ENCODE measurements at places on chromosomes 4 and X.

- peak; percentile 40 for DNase-seq
Observed at GRCh38 chrX:38347136-38347535, 5.3 kb upstream of the OTC start.

- DNase-seq = no peak
Observed at GRCh38 chr4:163482190-163482589, 8.6 kb upstream of the TKTL2 start.

GRCh38 chrX:101507986-101508385 is 22.7 kb downstream of the ARMCX4 start:
- no peak for DNase-seq

- no peak for DNase-seq
Observed at GRCh38 chr4:79209822-79210635, 115.8 kb downstream of the NAA11 start.

DNA sequence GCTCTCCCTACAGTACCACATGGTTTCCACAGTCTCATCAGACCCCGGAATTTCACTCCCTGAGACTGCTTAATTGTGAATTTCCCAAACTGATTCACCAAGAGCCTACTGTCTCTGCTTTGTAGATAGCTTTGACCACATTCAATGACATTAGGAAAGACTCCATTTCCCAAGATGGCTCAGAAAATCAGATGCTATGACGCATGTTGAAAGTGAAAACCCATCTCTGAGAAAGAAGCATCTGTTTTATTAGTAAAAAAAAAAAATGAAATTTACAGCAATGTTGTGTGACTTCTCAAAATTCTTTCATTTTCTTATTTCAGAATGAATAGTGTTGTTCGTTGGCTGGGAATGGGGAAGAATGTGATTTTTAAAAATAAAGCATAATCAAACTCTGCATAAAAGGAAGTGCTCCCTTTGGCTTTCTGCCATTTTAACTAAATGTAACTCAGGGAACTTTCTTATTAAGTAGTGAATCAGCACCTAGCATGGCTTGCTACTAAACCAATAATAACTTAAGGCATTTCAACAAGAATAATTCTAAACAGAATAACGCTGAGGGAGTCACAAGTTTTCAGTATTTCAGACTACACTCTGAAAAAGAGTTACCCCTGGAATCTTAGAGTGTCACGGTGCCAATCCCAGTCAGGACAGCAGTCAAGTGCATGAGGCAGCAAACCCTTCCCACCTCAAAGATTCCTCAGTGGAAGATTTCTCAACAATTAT is 97.4 kb upstream of the MYOZ2 start:
- peak; percentile 36 for DNase-seq

- DNase-seq = no peak
Observed at GRCh38 chr4:181046809-181047208, 1196.4 kb upstream of the TENM3 start.

GRCh38 chr4:55458164-55458563 is 62.4 kb downstream of the TMEM165 start:
- DNase-seq = peak; percentile 72

DNA sequence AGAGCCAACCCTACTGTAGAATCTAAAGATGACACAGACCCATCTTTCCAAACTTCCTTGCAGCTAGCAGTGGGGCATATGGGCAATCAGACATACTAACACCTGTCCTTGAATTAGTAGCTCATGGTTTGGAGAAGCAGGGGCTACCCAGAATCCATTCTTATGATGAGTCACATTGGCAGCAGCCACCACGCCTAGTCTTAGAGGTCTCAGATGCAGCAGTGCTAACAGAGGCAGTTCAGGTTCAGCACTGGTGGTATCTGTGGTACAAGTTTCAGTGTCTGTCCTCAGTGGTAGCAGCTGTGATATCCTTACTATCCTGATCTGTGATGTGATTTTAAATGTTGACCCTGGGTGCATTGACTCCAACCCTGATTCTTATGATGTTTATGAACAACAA is 68.1 kb downstream of the FRMPD4 start:
- no peak for DNase-seq

DNA sequence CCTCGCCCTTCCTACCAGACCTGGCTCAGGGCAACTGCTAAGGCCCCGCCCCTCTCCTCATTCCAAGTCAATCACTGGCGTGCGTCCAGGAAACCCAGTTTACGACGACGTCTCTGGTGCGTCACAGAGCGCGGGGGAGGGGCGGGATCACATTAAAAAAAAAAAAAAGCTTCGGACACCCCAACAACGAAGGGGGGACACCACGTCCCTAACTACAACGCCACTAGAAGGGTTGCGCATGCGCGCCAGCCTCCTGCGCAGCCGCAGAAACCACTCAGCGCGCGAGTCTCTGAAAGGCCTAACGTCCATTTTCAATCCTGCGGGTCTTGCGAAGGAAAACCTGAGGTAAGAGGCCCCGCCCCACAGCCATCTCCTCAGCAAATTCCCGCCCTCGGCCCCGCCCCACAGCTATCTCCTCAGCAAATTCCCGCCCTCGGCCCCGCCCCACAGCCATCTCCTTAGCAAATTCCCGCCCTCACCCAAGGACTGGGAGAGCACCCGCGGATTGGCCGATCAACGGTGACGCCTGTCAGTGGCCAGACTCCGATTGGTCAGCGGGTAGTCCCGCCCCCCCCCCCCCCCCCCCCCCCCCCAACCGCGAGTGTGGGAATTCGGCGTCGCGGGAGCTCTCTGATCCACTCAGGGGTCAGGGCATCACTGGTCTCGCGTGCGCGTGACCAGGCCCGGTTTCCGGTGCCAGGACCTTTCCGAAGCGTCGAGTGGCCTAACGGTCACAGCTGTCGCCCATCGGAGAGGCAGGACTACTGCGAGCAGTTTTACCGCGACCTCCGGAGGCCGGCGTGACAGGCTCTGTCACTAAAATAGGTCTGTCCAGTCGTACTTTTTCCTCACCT is at the start of gene SCML1:
TSS of gene SCML1 (plus strand) at position 638 of the 854 bp plus-strand sequence. CDS start 6,694 bp downstream, outside the sequence.
- peak; percentile 97 for DNase-seq

DNA sequence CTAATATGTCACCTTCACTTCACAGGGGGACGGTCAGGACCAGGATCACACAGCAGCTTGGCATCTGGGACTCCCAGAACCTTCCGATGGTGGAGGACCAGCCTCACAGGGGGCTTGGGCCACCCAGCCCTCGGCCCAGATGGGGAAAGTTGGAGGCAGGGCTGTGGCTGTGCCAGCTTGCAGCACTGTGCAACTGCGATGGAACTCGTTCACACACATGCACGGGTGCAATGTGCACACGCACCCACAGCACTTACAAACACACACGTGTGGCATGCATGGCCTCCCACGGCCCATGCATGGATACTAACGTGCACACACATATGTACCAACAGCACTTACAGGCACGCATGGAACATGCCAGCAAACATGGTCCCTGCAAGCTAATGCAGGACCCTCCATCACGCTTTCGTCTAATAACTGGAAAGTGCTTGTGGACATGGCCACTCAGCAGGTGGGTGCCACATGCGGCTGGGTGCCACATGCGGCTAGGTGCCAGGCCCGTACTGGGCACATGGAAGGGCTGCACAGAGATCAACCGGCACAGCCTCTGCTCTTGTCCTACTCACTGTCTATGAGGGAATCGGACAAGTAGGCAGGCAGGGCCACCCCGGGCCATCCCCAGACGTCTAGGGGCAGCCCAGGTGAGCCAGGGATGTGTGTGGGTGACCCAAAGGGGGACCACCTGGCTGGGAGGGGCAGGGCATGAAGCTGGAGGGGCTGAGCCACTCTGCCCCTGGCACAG is 63.2 kb downstream of the ADRA2C start:
- DNase-seq = no peak

GRCh38 chr4:118931786-118932185 is 43.1 kb downstream of the SYNPO2 start:
- peak; percentile 19 for DNase-seq

DNA sequence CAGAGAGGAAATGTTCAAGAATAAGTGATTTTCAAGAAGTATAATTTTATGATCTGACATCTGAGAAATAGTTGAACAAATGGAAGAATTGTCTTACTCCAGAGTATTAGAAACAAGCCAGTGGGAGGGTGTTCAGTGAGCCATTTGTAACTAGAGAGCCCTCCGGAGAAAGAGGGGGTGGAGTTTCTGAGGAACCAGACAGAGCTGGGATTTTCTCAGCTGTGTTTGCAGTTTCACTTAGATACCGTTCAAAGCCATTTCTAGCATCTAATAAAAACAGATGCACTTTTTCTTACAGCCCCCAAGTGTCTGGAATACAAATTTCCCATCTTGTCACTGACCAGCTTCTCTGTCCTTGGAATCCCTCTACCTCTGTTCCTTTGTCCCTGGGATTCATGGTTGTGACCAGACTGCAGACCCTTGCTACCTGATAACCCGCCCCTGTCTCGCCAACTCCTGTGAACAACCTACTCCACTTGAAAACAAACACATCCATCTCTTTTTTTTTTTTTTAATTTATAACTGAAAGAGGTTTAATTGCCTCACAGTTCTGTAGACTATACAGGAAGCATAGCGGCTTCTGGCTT is 132.8 kb upstream of the KLF3 start:
- DNase-seq = peak; percentile 49

GRCh38 chr4:174053895-174054294 is 229.6 kb downstream of the FBXO8 start:
- DNase-seq = no peak

DNA sequence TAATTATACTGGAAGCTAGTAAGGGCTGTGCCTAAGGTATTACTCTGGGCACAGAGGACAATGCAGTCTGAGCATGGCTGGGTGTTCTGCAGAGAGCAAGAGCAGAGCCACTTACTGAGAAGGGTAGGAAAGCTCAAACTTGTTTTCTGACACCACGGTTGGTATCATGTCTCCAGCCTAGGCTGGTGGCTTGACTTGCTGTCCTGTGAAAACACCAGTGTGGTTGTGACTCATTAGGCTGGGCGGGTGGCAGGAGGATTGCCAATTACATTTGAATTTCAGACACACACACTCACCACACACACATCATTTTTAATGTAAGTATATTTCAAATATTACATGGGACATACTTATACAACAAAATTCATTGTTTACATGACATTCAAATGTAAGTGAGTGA is 19.7 kb upstream of the MTM1 start:
- peak; percentile 12 for DNase-seq

GRCh38 chr4:74315376-74315775 is 7.1 kb downstream of the EPGN start:
- no peak for DNase-seq

DNA sequence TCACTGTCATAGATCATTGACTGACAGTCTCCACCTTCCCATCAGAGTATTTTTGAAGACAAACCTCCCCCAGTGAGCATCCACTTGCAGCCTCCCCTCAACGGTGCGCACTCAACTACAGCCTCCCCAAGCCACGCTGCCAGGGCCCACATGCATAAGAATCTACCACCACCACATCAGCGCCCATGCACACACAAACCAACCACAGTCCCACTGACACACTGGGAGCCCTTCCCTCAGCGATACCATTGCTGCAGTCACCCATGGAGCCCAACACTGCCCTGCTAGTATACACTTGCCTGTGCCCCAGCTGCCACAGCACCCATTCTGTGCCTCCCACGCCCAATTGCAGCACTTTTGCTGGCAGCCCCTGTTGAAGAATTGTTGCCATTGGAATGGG is 132.9 kb downstream of the CHM start:
- no peak for DNase-seq

DNA sequence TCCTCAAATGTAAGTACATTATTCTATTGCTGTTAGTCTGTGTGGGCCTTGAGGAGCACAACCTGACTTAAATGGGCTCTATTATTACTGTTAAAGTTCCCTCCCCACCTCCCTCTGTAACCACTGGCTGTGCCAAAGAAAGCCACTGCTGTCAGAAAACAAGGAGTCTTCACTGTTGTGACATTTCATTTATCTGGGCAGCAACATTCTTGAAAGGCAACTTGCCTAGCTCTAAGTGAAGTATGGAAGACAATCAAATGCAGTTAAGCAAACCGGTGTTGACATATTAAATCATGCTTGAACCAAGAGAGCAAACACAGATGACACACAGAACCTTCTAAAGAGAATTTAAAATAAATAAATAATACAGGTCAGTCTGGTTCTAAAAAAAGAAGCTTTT is 81.0 kb downstream of the EPHA5 start:
- DNase-seq = no peak

DNA sequence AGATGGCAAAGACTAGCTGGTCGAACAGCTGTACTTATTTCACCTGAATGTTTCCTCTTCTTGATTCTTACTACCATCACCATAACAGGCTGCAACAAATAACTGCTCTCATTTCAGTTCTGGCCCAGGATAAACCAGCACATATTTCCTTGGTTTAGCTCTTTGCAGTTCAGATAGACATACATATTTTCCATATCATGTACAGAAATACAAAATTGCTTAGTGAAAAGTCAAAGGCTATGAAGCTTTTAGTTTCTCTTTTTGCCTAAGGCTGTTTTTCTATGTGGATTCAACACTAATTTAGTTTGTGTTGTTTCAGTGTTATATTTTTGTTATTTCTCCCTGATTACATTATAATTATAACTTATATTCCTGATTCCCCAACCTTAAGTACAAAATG is 103.6 kb upstream of the BMP3 start:
- peak; percentile 50 for DNase-seq

DNA sequence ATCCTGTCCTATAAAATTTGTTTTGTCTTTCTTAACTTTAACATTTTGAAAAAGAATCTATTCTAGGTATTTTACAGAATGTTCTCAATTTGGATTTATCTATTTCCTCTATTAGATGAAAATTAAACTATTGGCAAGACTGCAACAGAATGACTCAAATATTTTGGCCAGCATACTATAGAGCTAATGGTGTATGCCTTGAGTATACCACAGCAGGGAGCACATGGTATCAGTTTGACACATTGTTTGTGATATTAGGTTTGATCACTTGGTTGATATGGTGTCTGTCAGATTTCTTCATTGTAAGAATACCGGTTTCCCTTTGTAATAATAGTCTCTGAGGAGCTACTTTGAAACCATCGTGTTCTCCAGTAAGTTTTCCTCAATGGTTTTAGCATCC is 87.8 kb upstream of the NPNT start:
- no peak for DNase-seq

DNA sequence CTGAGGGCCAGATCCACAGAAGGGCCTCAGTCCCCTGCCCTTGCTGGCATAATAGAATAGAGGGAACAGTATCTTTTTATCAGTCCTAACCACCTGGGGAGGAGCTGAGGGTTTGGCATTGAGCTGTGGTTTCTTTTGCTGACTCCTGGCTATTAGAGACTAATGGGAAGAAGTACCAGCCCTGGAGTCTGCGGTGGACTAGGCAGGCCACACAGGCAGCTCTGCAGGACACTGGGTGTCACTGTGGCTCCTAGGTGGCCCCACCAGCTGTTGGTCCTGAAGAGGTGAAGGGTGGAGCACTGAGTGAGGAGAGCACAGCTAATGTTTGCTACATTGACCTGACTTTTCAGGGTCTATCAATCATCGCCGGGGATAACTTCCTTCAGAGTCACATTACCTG is 52.8 kb upstream of the GPC4 start:
- no peak for DNase-seq

DNA sequence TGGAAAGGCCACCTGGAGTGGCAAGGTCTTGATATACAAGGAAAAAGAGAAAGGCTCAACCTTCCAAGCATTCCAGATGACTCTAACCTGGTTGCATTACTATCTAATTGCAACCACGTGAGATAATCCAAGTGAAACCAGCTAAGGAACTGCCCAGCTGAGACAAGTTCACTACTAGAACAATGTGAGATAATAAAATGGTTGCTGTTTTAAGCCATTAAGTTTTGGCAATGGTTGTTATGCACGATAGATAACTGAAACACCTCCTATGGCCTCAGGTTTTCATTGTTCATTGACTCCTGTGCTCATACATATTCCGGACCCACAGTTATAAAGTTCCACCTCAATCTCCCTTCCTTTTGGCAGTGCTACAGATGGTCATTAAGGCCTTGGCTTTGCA is 9.2 kb upstream of the CXorf66 start:
- no peak for DNase-seq

All from adipocyte (in vitro differentiated cells).